ENCODE measurements at places on chromosomes 5 and 9.

DNA sequence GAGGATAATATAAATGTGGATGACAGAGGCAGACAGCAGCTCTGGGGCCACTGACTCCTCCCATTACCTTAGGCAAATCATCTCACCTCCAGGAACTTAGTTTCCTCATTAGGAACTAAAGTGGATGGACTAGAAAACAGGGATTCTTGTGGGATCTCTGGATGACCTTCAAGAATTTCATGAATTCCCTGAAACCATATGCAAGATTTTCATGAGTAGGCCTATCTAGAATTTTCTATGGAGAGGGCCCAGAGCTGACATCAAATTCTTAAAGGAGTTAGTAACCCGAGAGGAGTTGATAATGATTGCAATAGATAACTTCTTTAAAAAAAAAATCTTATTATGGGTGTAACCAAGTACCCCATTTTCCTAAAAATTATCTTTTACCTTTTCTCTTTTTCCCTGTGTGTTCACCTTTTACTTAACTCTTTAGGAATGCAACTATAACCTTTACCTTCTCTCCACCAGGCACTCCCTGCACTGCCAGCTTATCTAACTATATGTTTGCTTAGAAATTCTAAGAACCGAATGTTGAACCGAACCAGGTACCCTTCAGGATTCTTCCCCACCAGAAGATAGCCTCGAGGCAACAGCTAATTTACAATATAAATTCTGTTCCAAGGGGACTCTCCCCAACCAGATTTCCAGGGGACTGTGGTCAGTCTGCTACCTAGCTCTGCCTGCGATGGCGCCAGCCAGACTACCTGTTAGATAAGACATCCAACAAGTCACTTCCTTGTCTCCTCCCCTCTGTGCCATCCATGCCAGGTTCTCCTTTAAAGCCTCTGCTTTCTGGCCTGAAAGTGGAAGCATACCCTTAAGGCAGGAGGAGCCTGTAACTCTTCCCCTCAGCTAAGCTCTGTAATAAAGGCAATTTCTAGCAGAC lies 86.0 kb downstream of the GCNT4 start:
- no peak for DNase-seq

DNA sequence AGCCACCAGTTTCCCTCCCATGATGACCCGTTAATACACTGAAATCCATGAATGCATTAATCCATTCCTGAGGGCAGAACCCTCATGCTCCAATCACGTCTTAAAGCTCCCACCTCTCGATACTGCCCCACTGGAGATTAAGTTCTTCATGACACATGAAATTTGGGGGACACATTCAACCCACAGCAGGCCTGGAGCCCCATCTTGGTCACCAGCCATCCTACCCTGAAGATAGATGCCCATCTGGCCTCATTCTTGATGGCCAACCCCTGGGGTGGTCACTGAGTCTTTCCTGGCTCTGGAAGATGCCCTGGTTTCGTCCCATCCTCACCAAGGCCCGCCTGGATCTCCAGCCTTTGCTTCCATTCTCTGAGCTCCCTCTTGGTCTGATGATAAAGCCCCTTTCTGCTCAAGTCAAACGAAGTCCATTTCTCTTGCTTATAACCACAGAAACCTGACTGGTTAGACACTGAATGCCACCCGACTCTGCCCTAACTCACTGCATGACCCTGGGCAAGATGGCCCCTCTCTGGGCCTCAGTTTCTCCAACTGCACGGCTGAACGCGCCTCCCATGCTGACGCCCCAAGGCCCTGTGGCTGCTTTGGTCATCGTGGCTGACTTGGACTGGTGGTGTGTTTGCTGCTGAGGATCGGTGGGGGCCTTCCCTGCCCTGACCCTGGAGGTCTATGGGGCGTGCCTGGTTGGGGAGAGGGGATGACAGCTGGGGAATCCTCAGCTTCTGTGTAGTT lies 138.4 kb upstream of the IER5L start:
- DNase-seq = no peak

DNA sequence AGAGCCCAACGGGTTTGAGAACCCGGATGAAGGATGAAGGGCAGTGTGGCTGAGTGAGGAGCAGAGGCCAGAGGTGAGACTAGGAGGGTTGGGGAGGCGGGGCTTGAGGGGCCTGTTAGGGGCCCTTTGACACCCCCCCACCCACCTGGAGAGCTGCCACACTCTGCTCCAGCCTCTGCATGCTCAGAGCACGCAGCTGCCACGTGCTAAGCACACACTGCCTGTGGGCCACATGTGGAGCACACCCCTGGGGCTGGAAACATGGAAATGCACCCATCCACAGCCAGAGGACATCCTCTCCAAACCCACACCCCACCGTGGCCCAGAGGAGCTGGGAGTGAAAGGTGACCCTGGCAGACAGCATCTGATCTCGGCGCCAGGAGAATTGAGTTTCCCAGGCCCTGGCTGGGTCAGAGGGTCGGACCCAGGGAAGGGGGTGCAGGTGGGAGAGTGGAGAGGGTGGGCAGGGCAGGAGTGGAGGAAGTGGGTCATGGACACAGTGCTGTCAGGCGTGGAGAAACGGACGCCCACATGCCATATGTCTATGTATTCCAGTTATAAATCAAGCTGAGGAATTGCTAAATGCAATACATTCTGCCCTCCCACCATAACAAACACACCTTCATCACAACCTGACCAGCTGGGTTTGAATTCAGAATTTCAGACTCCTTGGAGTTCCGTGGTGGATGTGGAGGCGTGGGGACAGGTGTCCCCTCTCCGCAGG lies 5.9 kb downstream of the DNM1 start:
- no peak for DNase-seq

DNA sequence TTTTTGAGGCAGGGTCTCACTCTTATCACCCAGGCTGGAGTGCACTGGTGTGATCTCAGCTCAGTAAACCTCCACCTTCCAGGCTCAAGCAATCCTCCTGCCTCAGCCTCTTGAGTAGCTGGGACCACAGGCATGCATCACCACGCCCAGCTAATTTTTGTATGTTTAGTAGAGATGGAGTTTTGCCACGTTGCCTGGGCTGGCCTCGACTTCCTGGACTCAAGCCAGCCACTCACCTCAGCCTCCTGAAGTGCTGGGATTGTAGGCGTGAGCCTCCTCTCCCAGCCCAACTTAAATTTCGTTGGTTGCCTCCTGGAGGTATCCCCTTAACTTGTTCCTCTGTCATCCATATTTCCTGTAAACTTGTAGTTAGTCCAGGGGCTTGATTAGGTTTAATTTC lies 47.2 kb downstream of the RAB24 start:
- no peak for DNase-seq

DNA sequence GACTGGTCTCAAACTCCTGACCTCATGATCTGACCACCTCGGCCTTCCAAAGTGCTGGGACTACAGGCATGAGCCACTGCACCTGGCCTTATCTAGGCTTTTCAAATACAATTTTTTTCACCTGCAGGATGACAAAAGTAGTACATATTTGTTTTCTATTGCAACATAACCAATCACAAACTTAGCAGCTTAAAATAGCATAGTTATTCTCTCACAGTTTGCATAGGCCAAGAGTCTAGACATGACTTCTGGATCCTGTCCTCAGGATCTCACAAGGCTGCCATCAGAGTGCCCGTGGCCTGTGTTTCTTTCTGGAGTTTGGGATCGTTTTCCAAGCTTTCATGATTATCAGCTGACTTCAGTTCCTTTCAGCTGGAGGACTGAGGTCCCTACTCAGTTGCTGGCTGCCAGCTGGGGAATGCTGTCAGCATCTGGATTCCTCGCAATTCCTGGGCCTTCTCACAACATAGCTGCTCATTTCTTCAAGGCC lies 348.9 kb downstream of the ARHGEF28 start:
- DNase-seq = no peak

- peak; percentile 2 for DNase-seq
Observed at GRCh38 chr9:97695995-97696802, 941 bp downstream of the XPA start.

DNA sequence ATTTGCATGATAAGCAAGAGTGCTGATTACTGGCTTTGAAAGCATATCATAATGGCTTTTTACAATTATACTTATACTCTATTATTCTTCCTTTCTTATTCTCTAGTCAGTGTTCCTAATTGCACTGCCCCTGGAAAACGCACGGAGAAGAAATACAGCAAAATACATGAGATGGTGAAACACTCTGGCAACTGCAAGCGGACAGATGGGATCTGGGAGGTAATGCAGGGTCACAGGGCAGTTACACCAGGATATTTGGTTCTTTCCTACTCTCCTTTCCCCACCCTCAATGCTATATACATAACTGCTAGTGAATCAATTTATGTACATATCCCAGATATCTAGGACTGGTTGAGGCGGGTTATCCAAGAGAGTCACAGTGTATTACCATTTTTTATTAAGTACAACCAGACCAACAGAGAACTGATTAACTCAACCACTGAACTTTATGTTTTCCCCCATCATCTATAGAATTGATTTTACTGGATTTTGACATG lies 423.7 kb downstream of the ZSWIM6 start:
- DNase-seq = no peak

DNA sequence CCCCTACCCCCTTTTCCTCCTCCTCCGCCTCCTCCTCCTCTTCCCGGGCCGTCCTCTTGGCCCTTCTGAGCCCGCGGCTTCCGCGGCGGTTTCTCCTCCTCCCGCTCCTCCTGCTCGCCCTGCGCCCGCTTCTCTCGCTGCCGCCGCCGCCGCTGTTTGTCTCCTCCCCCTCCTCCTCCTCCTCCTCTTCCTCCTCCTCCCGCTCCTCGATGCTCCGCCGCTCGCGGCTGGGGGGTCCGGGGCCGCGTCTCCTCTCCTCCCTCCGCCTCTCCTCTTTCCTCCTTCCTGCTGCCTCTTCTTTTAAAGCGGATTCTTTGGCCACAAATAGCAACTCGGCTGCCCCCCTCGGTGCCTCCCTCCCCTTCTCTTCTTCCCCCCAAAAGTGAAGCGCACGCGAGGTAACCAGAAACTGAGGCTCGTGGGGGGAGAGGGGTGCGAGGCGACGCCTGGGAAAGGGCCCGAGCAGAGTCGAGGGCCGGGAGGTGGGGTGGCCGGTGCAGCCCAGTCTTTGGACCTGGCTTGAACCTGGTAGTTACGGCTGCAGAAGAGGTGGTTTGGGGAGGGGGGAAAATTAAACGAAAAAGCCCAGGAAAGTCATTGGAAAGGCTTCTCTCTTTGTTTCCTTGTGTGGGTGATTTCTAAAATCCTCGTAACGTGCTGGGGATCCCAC lies 1058.5 kb upstream of the DMAC1 start:
- no peak for DNase-seq

GRCh38 chr5:150616024-150616470 lies 24.4 kb upstream of the SYNPO start:
- DNase-seq = no peak

DNA sequence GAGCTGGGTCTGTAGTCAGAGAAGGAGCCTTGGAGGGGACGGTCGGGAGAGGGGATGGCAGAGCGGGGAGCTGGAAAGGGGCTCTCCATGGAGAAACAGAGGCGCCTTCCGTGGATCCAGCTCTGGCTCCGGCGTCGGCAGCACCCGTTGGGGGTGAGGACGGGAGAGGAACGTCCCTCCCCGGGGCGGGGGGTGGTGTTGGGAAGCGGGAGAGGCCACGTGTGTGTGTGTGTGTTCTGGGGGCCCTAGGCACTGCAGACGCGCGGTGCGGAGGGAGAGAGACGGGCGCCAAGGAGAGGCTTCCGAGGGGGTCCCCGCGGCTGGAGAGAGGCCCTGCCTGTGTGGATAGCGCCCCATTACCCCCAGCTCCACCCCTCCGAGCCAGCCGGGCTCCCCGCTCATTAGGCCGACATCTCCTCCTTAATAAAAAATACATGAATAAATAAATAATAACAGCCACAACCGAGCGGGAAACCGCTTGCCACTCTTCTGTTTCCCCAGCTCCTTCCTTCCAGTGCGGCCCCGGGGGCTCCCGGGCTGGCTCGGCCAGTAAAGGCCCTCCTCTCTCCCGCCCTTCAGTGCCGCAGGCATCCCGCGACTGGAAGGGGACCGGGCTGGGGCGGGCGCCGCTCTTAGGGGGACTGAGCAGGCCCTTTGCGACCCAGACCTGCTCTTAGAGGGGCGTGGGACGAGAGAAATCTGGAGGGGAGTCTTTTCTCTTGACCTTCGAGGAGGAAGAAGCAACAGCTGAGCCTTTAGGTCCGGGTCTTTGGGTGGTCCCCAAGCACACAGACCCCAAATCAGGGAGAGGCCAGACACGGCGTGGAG lies 71.3 kb upstream of the ARAP3 start:
- DNase-seq = no peak

DNA sequence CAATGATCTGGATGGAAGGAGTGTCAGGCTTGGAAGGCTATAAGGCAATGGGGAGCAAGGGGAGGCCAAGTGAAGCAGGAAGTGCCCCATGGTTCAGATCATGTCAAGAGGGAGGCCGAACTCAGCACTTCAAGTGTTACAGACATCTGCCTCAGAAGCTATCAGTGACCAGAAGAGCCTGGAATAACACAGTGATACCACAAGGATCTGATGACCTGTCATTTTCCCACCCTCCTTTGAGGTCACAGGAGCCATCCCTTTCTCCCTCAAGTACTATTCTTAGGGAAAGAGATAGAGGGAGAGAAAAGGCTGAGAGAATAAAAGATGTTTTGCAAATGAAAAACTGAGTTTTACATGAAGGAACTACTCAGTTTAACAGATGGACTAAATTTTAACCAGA lies 454.8 kb downstream of the CSNK1G3 start:
- DNase-seq = no peak

- DNase-seq = no peak
Observed at GRCh38 chr9:2356041-2356790, 265.4 kb upstream of the VLDLR start.

GRCh38 chr5:144248015-144248414 lies 77.3 kb downstream of the KCTD16 start:
- no peak for DNase-seq

- no peak for DNase-seq
Observed at GRCh38 chr9:126363847-126364671, 37.4 kb downstream of the MVB12B start.

DNA sequence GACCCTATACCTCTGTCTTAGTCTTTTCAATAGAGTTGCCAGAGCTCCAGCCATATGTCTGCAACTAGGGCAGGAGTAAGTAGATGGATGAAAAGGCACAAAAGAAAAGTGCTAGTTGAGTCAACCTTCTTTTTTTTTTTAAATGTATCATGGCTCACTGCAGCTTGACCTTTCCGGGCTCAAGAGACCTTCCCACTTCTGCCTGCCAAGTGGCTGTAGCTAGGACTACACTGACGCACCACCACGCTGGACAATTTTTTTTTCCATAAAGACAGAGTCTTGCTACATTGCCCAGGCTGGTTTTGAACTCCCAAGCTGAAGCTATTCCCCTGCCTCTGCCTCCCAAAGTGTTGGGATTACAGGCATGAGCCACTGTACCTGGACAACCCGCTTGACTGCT lies 27.3 kb downstream of the FOXE1 start:
- DNase-seq = no peak

GRCh38 chr5:14676320-14676719 lies 11.8 kb downstream of the OTULIN start:
- DNase-seq = no peak
